ENCODE measurements at places on chromosomes 3 and 15. TPM values are rescaled to one million over a fixed set of nuclear protein-coding genes. Genes with fewer than 3 reads are reported as not detected.

ACKR4 gene
- total RNA-seq: 1.5 TPM

SLC9A9 gene
- total RNA-seq: 46.9 TPM

GRK7 gene
- not detected for total RNA-seq

NPAP1 gene
- 0.11 TPM for total RNA-seq

CSPG5 gene
- 0.34 TPM for total RNA-seq

GP9 gene
- 6.8 TPM for total RNA-seq

Measured in spleen (tissue), 13 donors.